Lung microvascular endothelial cell (primary cell): ENCODE measurements at places on chromosomes 5 and 9. TPM values are rescaled to one million over a fixed set of nuclear protein-coding genes. Genes with fewer than 3 reads are reported as not detected.

Gene MEIKIN
- not detected in 2 replicates for total RNA-seq

Gene FGF18
- total RNA-seq, result not detected in 2 replicates

Gene CAMK2A
- not detected in 2 replicates for total RNA-seq

Gene ADAMTSL1
- total RNA-seq, result 0.99 and 11.8 TPM in 2 replicates

Gene MYORG
- total RNA-seq, result 1.7 and 2.6 TPM in 2 replicates

Gene F12
- 0.40 and 0.44 TPM in 2 replicates for total RNA-seq

GRCh38 chr9:125787715-125788114, 40.5 kb downstream of the PBX3 start:
- DNase-seq, result no peak

- no peak for DNase-seq
Measured at GRCh38 chr5:58041884-58042283, 418.0 kb downstream of the PLK2 start.

DNA sequence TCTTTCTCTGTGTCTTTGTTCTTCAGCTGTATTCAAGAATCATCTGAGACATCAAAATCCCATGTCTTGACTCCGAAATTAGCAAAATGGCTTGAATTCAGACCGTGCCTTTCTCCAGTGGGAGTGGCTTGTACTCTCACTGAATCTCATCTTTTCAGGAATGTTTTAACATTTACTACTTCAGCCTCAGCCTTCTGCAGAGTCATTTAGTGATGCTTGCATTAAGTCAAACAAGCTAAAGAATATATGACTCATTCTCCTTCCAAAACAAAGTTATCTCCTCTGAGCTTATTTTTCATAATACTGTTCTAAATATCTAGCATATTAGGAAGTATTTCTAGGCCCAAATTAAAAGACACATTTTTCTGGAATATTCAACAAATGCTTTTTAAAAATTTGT, 205.3 kb downstream of the CDH10 start:
- DNase-seq, result no peak

- no peak for DNase-seq
Measured at GRCh38 chr5:155332618-155333017, 319.1 kb downstream of the KIF4B start.

DNA sequence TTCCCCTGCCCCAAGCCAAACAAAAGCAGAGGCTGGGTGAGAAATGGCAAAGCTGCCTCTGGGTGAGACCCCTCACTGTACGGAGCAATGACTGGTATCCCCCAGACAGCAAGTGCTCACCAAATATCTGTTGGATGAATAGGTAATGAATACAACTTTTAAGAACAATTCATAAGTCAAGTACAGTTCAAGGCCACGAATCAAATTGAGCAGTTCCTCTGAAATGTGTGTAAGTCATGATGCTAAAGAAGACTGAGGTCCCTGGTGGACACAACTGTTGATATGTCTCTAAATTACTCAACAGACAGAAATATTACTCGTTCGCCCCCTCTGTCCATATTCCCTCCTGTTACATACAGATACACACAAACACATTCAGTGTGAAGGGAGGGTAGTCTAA, 160.7 kb downstream of the GLIS3 start:
- no peak for DNase-seq

GRCh38 chr9:136439481-136440408, at the start of gene INPP5E:
TSS of gene INPP5E (minus strand) at chr9:136439845. CDS start at chr9:136439419, 426 bp downstream.
- peak; percentile 74 for DNase-seq
